ENCODE measurements at places on chromosomes 4 and X.

- no peak for DNase-seq
Measured at GRCh38 chrX:28589046-28589445, 1.8 kb downstream of the IL1RAPL1 start.

DNA sequence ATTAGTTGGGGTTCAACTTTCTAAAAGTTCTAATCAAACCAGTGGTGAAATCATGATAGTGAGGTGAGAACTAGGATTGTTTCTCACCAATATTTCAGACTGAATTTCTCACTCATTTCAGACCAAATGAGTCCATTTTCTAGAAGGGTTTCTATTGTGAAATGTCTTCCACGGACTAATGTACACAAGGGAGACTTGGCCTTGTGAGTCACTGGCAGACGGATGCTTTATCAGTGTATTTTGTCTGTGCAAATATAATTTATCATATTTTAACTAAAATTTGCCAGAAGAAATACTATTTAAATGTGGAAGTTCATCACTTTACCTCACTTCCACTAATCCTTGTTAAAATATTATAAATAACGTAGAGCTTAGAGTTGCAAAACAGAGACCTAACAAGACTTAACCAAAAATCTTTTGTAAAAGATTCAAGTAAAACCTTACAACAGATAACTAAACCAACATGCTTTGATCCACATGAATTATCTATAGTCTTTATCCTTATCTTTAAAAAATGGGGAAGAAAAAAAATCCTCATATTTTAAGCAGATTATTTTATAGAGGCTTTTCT lies 506.0 kb upstream of the FAM241A start:
- DNase-seq = no peak

GRCh38 chr4:184450045-184450444 lies 24.3 kb downstream of the IRF2 start:
- no peak for DNase-seq

- DNase-seq = no peak
Measured at GRCh38 chr4:78581618-78582017, 30.0 kb downstream of the ANXA3 start.

GRCh38 chr4:113446019-113446418 lies 315.5 kb downstream of the CAMK2D start:
- no peak for DNase-seq

GRCh38 chrX:55524487-55524886 lies 34.8 kb upstream of the USP51 start:
- DNase-seq = no peak

DNA sequence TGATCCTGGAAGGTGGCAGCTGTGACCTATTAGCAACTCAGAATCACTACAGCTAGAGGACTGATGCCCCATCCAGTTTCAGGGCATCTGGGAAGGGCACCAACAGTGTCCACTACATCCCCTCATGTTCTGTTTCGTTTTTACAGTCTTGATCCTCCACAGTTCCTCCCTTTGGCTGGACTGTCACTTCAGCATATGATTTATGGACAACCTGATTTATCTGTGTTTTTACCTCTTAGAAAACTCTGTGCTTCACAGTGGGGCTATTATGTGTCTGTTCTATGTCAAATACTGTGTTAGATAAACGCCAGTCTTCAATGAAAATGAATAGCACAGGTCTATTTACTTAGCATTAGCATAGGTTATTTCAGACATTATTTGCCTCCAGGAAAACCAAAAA lies 63.1 kb upstream of the GRPR start:
- DNase-seq = no peak

DNA sequence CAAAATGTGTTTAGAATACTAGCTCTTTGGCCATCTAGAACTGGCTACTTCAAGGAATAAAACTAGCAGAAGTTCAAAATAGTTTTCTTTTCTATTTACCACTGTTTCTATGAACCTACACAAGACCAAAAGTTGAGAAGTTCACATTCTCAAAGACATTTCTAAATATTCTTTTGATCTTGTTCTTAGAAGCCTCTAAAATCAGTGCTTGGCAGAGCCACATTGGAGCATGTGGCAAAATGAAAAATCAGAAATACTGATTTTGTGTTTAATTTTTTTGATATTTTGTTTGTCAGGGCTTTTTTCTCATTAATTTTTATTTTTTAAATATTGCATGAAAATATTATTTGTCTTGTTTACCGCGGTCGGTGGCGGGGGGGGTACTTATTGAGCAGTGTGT lies 853.8 kb upstream of the INTU start:
- no peak for DNase-seq

DNA sequence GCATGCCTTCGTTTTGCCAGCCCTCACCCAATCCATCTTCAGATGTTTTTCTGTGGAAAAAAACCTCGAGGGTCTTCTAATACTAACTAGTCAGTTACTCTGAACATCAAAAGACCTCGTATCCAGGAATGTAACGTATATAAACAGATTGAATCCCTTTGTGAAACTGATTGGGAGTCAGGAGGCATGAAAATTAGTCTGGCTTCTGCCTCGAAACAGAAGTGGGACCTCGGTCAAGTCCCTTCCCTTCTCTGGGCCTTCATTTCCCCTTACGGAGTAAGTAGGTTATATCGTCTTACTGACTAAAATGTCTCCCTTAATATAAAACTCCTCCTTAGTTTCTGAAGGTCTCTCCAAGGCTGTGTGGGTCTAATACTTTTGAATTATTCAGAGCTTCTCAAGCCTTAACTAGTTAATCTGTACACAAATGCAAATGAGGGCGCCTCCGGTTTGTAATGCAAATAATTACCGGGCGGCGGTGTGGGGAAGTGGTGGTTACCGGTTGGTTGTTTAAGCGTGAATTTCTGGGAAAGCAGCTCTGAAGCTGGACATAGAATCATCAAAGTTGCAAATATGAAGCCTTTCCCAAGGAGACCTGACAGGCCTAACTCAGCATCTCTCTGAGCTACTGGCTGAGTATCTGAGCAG lies 11.4 kb upstream of the NKRF start:
- no peak for DNase-seq

DNA sequence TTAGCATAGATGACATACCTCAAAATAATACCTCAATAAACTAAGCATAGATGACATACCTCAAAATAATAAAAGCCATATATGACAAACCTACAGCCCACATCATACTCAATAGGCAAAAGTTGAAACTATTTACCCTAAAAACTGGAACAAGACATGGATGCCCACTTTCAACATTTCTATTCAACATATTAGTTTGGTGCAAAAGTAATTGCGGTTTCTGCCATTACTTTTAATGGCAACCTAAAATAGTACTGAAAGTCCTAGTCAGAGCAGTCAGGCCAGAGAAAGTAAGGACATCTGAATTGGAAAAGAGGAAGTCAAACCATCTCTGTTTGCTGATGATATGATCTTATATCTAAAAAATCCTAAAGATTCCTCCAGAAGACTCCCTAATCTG lies 250.4 kb downstream of the RAB28 start:
- DNase-seq = no peak

- no peak for DNase-seq
Measured at GRCh38 chr4:85697854-85698253, 222.9 kb downstream of the ARHGAP24 start.

GRCh38 chrX:11124112-11124511 lies 13.0 kb downstream of the HCCS start:
- DNase-seq = no peak

GRCh38 chrX:123994730-123995129 lies 33.2 kb downstream of the STAG2 start:
- no peak for DNase-seq

DNA sequence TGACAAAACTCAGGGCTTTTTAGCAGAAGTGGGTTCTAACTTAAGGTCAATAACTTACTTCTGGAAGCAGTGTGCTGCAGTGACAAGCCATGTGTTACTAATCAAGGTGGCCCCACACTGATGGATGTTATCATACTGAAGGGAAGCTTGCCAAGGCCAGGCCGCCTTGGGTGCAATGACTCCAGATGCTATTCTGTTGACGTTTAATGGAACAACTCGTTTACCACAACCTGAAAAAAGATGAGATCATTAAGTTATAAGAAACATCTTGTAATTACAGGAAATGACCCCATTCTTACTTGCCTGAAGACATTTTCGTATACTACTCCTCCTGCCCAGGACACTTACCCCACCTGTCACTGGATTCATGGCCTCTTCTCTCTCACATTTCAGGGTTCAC lies 38.9 kb upstream of the TMPRSS11D start:
- DNase-seq = no peak

DNA sequence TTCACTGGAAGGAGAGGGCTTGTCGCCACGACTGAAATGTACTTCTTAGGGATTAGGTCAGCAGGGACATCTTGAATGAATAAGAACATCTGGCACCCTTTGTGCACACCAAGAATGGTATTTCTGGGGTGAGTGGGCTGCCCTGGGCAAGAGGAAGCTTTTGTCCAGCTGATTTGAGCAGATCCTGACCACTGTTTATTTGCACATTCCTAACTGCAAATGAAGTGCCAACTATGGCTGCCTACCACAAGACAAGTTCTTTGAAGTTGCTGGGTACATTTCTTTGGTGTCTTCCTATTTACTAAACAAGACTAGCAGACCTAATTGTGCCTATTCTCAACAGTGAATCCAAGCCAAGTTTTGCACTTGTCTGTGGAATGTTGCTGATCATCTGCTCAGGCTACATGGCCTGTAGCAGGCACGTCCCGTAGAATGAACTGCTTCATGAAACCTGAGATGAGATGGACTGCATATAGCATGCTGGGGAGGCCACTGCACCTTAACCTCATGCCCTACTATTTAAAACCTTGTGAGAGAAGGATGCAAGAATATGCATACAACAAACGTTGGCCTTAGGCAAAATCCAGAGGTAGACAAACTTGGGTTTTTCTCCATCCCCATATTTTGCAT lies 45.0 kb downstream of the PIR start:
- no peak for DNase-seq

GRCh38 chr4:15414551-15415091 lies 13.2 kb upstream of the C1QTNF7 start:
- no peak for DNase-seq

GRCh38 chr4:13089659-13089998 lies 394.5 kb downstream of the RAB28 start:
- DNase-seq = no peak

DNA sequence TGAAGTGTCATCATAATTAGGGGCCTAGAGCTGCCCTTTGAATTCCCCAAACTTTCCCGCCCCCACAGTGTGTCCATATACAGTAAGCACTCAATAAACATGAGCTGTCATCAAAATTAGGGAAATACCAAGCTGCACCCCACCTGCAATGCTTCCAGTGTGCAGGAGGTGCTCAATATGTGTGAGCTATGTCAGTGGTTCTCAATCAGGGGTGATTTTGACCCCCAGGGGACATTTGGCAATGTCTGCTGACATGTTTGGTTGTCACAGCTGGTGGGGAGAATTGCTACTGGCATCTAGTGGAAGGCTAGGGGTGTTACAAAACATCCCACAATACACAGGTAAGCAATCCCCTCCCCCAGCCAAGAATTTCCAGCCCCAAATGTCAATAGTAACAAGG lies 748 bp downstream of the CFP start:
- no peak for DNase-seq

DNA sequence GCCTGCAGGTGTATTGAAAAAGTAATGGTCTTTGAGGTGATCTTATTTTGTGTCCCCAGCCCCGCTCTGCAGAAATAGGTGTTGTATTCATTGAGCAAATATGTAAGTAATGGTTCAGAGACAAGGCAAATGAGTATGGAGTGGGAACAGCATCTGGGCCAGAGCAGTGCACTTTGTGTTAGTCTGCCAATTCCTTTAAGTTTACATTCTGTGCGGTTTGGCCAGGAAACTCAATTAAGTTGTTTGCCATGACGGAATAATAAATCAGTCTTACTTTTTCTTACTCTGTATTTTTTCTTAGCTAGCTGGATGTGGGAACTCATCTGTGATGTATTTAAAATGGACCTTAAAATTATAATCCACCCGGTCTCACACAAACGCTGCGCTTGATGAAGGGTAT lies 12.6 kb downstream of the DCLK2 start:
- DNase-seq = no peak

DNA sequence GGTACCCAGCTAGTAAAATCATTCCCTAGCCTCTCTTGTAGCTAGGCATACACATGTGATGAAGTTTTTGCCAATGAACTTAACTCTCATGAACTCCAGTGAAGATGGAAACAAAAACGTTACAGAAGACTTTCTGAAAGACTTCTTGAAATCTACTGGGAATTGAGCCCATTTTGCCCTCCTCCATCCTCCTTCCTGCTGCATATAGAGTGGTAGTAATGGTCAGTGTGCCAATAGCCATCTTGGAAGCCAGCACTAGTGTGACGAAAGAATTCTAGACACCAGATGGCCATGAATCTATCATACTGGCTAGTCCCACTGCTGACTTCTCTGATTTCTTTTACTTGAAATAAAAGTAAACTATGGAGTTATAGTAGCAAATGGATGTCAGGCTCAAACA lies 30.9 kb upstream of the PPA2 start:
- no peak for DNase-seq

DNA sequence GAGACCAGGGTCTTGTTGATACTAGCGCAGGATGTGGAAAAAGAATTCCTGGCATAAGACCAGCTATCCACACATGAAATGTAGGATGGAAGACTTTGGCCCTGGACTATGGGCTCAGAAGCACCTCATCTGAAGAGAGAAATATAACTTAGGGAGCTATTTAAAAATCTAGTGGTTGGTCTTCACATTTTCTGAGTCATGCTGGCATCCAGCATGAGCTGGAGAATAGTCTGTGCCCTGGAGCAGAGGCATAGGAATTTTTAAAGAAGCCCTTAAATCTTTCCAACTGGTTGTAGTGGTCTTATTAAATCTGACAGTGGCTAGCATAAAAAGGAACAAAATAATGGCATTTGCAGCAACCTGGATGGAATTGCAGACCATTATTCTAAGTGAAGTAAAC lies 86.3 kb downstream of the SMARCA5 start:
- no peak for DNase-seq

DNA sequence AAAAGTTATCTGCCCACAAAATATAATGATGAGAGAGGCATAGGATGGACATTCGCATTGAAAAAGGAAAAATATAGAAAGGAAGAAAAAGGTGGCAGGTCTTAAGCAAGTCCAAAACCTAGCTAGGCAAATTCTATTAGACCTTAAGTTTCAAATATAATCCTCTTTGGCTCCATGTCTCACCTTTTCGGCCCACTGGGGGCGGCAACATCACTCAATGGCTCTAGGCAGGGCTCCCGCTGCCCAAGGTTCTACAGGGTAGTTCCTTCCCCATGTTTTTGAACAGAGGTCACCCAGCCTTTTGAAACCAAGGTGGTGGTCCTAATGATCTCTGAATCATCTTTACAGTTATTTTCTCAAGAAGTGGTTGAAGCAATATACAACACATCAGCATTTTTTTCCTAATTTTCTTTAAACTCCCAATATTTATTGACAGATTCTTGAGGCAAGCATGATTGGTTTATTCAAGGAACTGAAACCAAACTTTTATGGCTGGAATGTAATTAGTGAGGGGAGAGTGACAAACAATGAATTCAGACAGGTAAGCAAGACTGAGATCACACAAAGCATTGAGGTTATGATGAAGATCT lies 309.4 kb downstream of the ANTXR2 start:
- DNase-seq = no peak

- DNase-seq = no peak
Measured at GRCh38 chr4:14368391-14368790, 633.9 kb upstream of the CPEB2 start.

DNA sequence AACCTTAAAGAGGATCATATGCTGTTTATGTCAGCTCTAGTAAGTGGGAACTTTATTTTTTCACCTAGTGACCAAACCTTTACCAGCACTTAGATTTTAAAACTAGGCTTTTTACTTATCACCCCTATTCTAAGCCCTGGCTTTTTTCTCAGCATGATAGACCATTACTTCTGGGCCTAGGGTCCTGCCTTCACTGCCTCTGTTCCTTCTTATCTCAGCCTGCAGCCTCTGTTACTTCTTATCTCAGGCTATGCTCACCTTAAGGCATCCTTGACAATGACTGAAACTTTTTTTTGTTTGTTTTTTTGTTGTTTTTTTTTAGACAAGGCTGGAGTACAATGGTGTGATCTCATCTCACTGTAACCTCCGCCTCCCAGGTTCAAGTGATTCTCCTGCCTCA lies 59.6 kb downstream of the TMEM154 start:
- no peak for DNase-seq
